ENCODE measurements at places on chromosomes 3 and 15.

DNA sequence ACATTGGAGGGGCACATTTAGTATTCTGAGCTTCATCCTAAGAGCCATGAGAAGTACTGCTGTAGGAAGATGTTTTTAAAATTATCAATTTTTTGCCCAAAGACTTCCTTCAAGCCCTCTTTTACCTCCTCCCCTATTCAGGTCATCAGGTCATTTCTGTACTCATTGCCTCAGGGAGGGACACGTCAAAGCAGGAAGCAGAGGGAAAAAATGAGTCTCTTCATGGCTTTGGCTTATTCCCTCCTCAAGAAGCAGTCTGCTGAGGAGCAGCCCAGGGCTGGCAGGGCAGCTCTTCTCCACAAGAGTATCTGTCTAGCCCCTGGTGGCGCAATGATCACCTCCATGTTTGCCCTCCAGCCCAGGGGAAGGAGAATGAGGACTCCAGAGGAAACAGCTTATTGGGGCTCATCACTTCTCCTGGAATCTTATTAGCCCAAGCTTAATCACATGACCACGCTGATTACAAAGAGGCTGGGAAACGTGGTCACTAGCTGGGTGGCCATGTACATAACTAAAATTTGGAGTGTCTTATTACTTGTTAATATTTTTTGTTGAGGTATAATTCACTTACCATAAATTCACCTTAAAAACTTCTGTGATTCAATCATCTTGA, 44.2 kb upstream of the GATA2 start:
- DNase-seq, result no peak

- DNase-seq, result no peak
Observed at GRCh38 chr3:117990627-117991026, 1044.0 kb downstream of the IGSF11 start.

- DNase-seq, result no peak
Observed at GRCh38 chr3:113103588-113103987, 107.8 kb upstream of the BOC start.

GRCh38 chr3:11757441-11757875, 89.2 kb downstream of the TAMM41 start:
- no peak for DNase-seq

GRCh38 chr15:70826634-70827033, 27.3 kb downstream of the LARP6 start:
- DNase-seq, result no peak

DNA sequence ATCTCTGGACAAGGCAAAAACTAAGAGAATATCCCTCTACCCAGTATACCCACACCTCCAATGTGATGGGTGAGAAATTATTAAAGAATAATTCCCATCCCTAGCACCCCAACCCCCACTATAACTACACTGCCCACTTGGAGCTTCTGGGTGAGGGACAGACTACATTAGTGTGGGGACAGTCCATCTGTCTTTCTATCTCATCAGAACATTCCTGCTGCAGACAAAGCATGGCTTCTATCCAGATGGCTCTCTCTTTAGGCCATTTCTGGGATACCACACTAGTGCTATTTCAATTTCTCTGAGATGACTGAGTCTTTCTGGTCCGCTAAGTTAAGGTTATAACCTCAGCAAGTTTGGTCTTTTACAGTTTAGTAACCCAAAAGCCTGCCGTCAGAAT, 6.6 kb downstream of the CSNK1G1 start:
- DNase-seq, result no peak

GRCh38 chr3:47645551-47645950, 66.9 kb upstream of the CSPG5 start:
- DNase-seq, result no peak

All from T-helper 2 cell treated with Interferon-gamma antibody and Interleukin-4, amounts not matched to agents 5 μg/mL and 100 μg/mL, for 36 hours (primary cell).